Mesenteric fat pad (tissue), 1 donor: ENCODE measurements at places on chromosomes 11 and 22. TPM values are rescaled to one million over a fixed set of nuclear protein-coding genes. Genes with fewer than 3 reads are reported as not detected.
A peak's percentile ranks its signal among the peaks of the same experiment; 100 is the strongest.

DNA sequence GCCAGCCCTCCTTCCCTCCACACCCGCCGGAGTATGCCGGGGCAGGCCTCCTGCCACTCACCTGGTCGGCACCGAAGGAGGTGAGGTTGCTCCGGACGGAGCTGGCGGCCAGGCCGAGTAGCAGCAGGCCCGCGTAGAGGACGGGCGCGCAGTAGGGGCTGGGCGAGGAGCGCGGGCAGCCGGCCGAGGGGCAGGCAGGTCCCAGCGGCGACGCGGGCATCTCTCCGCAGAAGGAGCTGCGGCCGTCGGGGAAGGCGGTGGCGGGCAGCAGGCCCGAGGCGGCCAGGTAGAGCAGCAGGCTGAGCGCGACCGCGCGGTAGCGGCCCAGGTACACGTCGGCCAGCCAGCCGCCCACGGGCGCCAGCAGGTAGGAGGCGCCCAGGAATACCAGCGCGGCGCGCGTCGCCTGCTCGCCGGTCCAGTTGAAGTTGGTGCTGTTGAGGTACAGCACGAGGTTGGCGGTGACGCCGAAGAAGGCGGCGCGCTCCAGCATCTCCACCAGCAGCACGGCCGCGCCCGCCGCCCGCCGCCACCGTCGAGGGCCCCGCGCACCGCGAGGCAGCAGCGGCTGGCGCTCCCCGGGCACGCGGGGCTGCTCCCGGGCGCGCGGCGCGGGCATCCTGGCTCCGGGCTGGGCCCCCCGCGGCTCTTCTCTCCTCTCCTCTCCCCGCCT, 907 bp downstream of the SLC15A3 start:
- DNase-seq = peak; percentile 90

DNA sequence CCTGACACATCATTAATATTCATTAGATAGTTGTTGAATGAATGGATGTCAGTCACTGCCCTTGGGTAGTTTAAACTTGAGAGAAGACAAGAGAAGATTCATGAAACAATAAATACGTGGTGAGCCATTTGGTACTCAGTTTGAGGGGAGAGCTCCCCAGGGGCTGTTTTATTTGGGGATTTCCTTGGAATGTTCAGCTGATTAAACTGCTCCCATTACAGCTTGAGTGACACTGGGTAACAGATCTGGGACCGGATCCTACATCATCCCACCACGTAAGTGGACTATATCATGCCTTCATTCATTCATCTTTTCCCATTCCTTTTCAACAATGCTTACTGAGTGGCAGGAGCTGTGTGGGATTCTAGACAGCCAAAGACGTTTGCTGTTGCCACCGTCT, 162.0 kb downstream of the FAT3 start:
- DNase-seq = no peak

DNA sequence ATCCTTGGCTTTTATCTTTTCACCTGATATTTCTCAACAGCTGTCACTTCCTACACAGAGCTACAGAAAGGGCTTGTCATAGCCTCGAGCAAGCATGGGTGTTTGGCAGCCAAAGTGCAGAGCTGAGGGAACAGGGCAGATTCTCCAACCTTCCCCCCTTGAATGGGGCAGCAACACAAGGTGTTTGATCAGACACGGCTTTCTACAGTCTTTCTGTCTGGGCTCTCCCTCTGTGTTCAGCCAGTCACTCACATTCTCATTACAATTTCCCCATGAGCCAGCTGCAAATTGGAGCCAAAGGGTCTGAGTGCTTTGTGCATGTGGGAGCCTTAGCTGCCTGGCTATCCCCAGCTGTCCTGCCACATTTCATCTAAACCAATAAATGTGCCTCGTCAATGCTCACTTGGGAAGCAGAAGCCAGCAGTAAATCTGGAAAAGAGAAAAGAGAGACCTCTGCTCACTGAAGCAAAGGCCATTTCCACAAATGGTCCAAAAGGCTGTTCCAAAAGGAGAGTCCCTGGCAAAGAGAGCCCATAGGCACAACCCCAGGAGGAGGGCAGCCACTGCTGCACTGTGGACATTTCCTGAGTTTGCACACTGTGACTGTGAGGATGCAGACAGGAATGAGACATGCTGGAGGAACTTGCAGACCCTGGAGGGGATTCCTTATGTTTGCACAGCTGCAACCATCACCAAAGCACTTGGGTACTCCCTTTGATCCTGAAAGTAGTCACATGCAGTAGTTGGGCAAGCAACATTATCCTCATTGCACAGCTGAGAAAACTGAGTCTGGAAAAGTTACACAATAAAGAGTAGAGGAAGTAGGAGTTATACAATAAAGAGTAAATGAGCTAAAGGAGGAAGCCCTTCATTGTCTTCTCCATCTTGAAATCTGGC, 186.8 kb downstream of the FAM181B start:
- no peak for DNase-seq

IL18BP gene
- total RNA-seq = 13.1 TPM
